Substantia nigra (tissue), 51 donors: ENCODE measurements at places on chromosomes 12 and 14.

DNA sequence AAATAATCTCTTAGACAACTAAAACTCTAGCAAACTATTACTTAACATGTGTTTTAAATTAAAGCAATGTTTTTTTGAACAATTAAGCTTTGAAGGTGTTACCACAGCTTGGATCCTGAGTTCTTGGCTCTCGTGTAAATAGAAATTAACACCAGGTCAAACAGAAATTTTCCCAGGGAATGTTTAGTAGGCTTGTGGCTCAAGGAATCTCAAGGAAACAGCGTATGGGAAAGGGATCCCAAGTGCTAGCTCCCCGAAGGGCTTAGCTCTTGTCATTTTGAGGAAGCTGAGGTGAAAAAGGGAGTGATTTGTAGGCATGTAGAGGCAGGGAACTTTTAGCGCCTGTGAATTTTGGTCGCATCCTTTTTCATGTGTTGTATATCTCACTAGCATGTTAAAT is 11.4 kb downstream of the KNTC1 start:
- DNase-seq = no peak

GRCh38 chr12:77727442-77728001 is 103.2 kb upstream of the NAV3 start:
- no peak for DNase-seq

DNA sequence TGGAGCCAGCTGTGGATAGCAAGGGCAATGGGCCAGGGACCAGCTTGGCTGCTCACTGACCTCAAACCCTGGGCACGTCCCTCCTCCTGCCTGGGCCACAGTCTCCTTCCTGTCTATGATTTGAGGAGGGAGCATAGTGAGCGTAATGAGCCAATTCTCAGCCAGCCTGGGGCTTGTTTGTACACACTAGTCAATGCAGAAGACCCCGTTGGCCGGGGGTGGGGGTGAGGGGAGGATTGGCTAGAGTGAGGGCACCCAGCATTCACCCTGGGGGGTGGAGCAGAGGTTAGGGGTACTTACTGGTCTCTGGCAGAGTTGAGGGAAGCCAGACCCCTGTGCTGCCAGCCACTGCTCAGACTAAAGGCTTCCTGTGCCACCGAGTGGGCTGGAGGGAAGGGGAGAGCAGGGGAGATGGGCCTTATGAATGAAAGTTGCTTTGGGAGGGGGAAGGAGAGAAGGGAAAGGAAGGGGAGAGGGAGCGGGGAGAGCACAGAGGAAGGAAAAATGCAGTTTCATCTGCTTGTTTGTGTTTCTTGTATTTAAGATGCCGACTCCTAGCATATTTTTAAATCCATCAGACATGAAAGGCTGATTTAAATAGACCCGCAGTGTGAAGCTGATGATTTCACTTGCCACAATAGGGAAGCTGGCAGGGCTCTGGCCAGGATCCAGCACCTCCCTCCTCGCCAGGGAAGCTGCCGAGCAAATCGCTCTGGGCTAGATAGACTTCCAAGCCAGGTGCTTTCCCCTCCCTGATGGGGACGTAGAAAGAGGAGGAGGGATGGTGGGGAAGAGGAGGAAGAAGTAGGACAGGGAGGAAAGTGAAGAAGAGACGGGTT is 114.0 kb downstream of the PRMT8 start:
- no peak for DNase-seq

GRCh38 chr12:40223646-40224045 is 1.2 kb upstream of the LRRK2 start:
- no peak for DNase-seq

GRCh38 chr12:64792128-64792527 is 32.3 kb upstream of the TBC1D30 start:
- DNase-seq = no peak

GRCh38 chr14:63454436-63454835 is 88.7 kb downstream of the PPP2R5E start:
- no peak for DNase-seq

DNA sequence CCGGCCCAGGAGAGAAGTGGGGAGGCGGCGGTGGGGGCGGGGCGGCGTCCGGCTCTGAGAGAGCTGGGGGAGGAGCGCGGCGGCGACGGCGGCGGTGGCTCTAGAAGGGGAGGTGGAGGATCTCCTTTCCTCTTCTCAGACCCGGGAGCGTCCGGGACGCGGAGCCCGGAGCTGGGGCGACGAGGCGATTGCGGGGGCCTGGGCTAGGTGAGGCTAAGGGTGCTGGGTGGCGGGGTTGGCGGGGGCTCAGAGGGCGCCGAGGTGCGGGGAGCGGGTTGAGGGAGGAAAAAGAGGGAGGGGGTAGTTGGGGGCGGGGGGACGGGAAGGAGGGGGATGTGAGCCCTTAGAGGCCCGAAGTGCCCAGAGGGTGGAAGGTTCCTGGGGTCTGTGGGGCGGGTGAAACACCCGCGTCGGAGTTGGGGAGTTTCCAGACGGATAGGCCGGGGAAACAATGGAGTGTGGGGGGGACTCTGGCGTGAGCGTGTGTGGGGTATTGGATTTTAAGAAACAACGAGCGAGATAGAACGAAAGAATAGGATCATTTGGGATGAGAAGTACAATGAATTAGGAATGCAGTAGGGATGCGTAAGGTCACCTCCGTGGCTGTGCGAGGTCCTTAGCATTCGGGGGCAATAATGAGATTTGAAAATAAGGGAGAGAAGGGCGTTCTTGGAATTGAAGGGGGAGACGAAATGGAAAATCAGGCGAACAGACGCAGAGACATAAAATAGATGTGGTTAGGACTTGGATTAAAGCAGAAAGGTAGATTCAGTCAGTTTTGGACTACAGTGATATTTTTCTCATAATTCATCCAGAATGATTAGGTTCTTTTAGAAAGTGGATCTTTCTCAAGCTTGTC is at the start of gene SPATS2:
Gene SPATS2, plus strand, starts transcription at position 82 of the 859 bp plus-strand sequence. CDS start 93,551 bp downstream, outside the sequence.
- no peak for DNase-seq

- DNase-seq = no peak
Measured at GRCh38 chr14:54653712-54654469, 87.0 kb downstream of the SAMD4A start.

DNA sequence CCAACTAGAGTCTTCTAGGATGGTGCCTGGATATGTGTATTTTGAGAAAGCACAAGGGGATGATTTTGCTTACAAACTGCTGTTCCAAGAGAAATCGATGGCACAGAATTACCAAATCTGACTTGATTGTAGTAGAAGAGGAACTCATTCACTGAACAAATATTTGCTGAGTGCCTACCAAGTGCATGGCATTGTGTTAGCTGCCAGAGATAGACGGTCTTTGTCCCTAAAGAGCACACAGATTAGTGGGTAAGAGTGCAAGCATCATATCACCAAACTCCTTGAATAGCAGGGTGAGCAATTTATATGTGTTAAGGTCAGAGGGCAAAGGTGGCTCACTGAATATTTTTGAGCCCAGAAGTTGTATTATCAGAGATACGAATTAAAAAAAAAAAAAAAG is 3.5 kb upstream of the FOXN3 start:
- DNase-seq = no peak

GRCh38 chr12:459430-460258 is at the start of gene B4GALNT3:
TSS of gene B4GALNT3 (plus strand) at chr12:459939. CDS start at chr12:460377, 438 bp downstream.
- no peak for DNase-seq

DNA sequence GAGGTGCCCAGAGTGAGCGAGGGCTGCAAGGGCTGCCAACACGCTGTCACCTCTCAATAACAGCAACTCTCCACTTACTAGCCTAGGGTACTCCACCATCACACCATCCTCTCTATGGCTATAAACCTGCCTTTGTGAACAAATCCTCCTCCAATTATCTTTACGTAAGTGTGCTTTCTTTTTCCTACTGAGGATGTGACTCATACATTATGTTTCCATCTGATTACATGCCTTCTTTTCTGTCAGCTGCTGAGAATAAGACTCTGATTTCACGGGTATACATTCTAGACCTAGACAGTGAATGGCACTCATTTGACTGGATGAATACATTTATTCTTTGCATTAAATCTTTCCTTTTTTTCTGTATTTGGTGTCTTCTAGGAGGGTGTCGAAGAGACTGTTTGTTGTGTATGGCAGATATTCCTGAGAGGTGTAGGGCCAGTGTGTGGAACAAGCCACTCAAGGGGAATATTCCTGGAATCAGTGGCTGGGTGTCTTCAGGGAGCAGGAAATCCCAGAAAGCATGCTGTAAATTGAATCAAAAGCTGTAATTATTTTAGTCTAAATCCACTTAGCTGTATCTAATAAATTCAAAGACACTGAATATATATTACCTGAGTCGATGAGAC is 327.3 kb upstream of the TMTC1 start:
- DNase-seq = no peak

DNA sequence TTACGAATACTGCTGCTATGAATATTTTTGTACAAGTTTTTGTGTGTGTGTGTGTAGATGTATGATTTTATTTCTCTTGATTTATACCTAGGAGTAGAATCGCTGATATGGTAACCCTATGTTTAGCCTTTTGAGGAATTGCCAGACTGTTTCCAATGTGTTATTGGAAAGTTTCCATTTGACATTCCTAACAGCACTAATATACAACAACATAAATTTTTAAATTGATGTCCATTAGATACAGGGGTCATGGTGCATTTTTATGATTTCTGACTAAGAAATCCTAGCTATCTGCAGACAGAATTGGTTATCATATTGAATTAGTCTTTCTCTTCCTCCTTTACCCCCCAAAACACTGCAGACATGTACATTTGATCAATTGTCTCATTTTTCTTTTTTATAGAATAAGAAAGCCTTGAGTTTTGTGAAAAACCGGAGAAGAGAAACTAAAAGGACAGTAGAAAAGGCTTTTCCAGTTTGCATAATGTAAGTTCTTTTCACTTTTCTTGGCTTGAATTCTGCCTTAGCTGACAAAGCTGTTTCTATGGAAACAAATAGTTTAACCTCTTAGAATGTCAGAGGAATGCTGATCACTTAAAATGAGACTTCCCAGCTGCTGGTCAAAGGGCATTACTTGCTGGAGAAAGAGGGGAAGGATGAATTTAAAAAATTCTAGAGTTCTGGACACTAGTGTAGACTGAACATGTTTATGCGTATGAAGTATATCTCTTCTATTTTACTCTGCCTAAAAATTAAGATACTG is 28.2 kb downstream of the PALS1 start:
- DNase-seq = no peak

- no peak for DNase-seq
Measured at GRCh38 chr12:111353603-111354295, 15.1 kb downstream of the PHETA1 start.

DNA sequence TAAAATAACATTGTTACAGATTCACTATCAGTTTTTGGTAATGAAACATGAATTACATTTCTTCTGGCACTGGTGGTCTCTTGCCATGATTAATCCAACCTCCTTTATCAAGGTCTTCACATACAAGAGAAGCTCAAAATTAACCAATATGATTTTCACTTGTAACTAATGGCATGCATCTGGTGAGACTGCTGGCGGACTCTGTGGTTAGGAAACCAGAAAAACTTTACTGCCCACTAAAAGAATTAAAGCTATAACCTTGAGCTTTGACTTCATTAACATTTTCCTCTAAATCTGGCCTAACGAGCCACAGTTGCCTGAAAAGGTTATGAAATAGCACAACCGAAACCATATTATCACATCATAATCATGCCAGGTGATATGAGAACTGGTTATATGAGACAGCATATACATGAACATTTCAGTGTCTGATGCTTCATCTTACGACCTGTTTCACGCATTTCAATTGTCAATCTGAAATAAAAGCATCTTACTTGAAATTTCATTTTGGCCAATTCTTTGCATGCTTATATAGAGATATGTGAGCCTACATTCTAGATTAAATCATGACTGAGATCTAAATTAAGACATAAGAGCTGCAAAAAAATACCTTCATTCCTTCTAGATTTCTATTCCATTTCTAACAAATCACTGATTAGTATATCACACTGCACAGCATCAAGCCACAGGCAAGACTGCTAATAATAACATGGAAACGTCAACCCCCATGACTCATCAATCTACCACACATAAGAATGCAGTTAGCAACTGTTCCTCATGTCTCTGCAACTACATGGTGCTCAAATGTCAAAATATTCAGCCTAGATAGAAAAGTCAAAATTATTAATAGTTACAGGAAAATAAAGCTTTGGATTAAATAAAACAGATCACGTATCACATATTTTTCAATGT is 89.3 kb downstream of the OSBPL8 start:
- no peak for DNase-seq

DNA sequence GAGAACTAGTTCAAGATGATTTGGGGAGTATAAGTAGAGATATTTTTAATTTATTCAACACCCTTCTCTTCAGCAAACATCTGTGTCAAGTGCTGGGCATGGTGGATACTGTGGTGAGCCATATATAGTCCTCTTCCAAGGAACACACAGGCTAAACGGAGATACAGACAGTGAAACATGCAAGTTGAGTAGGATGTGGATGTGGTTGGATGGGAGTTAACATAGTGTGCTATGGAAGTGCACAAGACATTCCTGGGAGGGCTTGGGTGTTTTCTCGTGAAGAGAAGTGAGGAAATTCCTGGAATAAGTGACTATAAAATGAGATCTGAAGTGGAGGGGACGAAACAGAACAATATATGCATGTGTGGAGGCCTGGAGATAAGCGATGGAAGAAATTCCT is 181.1 kb upstream of the NPAS3 start:
- no peak for DNase-seq

DNA sequence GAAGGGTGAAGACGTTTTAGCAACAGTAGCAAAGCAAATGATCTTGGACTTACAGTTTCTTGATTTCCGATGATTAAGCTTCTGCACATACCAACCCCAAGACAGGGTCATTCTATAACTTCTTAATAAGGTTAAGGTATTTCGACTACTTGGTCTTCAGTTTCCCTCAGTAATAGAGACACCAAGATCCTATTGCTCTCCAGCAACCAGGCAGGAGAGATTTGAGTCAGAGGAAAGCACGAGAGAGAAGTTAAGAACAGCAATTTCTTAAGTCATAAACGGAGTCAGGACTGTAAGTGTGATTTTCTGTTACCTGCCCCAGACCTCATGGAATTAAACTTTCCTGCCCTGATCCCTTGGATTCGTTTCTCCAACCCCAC is 215.6 kb downstream of the TTC8 start:
- no peak for DNase-seq

- DNase-seq = no peak
Measured at GRCh38 chr12:25307818-25308217, 57.1 kb upstream of the KRAS start.

DNA sequence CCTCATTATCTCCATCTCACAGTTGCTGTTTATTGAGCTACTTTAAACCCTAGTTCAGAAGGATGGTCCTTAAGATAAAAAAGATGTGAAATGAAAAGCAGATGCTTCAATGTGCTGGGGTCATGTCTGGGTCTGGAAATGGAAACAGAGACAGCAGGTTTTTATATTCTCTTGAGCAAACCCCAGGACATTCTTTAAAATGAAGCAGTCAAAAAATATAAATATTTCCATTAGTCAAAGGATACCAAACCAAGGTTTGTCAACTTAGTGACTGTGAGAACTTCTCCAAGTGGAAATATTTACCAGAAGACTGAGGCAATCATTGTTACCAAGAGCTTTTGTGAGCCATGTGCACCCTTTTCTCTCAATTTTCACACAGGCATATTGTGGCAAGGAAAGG is 102.5 kb upstream of the DIO2 start:
- DNase-seq = no peak

- DNase-seq = no peak
Measured at GRCh38 chr14:104394409-104394851, 185.1 kb upstream of the C14orf180 start.
